ENCODE measurements at places on chromosomes 3 and 15.

- no peak for DNase-seq
Measured at GRCh38 chr15:42619656-42620371, 44.4 kb downstream of the STARD9 start.

GRCh38 chr15:36484038-36484778, 95.2 kb upstream of the CDIN1 start:
- DNase-seq, result no peak

GRCh38 chr3:133905376-133905775, 9.7 kb upstream of the RAB6B start:
- no peak for DNase-seq

DNA sequence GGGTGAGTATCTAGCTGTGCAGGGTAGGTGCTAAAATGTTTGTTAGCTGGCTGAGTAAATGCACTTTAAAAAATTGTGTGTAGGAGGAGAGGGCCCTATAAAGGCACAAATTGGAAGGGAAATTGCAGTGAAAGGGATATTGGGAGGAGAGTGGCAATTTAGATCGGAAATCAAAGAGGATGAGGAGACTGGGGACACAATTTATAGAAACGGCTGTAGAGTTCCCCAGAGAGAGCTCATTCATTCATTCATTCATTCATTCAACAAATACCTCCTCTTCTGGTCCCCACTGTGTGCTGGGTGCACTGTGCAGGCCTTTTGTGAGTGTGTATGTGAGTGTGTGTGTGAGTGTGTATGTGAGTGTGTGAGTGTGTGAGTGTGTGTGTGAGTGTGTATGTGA, 2.4 kb downstream of the DNAJA4 start:
- DNase-seq, result no peak

GRCh38 chr3:53162672-53163443, 1.8 kb downstream of the PRKCD start:
- no peak for DNase-seq

DNA sequence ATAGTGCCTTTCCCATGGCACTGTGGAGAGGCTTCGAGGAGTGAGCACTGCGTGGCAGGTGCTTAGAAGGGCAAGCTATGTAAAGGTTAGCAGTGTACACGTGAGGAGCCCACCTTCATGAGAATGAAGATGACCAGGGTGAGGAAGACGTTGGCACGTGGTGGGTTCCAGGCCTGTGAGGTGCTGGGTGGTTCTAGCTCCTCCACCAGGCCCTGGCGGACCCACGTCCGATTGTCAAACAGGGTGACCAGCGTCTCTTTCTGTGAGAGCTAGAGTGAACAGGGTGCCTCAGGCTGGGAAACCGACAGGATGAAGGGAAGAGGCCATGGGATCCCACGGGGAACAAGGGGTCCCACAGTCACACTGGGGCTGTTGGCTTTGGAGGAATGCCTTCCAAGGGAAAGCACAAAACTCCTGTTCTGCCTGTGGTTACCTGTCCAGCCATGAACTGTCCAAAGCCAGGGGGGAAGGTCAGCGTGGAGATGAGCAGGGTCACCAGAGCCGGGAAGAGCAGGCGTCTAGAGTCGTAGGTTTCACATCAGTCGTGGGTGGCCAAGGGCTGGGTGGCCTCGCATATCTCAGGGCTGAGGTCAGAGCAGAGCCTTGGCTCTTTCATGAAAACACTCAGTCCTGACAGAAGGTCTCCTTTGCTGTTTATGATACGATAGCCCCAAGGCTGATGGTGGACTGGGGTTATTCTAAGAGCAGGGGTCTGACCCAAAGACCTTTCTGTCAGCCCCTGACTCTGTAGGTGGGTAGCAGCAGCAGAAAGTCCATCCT, 6.0 kb downstream of the CLCN2 start:
- DNase-seq, result no peak

DNA sequence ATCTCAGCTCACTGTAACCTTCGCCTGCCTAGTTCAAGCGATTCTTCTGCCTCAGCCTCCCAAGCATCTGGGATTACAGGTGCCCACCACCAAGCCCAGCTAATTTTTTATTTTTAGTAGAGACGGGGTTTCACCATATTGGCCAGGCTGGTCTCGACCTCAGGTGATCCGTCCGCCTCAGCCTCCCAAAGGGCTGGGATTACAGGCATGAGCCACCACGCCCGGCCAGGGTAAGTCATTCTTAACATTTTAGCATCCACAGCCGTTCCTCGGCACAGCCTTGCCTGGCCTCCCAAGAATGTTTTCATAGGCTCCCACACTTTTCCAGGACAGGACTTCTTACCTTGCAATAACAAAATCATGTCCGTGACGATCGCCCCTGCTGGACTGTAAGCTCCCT, 8.7 kb upstream of the EPHB3 start:
- DNase-seq, result no peak

DNA sequence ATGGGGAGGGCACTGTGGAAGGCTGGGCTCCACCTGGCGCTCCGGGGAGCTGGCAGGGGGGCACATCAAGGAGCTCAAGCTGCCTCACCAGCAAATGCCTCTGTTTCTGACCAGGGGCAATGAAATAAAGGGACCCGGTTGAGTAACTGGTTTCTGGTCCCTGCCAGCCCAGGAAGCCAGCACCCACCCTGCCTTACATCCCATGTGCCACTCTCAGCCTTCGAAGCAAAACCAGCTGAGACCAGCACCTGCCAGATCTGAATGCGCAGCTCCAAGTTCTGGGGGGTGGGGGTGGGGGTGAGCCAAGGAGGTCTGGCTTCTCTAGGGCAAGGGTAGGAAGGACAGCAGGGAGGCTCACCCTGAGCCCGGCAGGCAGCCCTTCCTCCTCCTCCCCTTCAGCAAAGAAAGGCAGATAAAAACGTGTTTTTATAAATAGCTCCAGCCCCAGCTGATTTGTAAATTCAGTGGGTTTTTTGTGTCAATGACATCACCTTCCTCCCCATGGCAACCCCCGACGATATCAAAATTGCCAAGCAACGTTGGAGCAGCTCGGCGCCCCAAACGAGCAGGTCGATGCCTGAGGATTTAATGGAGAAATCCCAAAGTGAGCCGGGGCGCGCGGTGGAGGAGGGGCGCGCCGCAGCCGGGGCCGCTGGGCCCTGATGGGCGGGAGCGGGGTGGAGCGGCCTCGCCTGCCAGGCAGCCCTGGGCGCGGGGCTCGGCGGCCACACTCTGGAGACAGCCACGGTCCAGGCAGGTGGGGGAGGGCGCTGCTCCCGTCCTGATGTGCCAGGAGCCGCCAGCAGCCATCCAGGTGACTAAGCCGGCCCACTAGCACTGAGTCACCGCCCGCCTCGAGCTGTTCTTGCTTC, at the start of gene PAK6:
Gene PAK6, plus strand, starts transcription at position 532 of the 872 bp plus-strand sequence. CDS start 25,723 bp downstream, outside the sequence.
- peak; percentile 37 for DNase-seq

DNA sequence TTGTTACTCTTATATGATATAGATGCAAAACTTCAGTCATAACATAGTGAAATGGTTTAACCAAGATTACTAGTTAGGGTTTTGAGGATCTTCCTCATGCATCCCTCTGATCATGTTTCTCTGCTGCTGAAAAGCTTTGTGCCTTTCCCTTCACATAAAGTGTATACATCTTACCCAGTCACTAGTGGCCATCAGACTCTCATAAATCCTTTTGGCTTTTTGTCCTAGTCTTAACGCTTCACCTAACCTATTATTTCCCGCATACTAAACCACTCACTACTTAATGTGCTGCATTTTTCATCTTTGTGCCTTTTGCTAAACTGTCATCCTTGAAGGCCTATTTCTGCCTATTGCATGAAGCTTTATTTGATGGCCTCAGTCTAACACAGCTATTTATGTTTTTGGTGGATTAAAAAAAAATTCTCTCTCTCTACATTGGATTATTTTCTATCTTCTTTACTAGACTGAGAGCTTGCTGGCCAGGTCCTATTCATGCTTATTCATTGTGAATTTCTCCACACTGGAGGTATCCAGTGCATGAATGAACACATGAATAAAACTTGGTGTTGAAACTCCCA, 717.6 kb upstream of the GOLIM4 start:
- no peak for DNase-seq

- DNase-seq, result no peak
Measured at GRCh38 chr3:113165841-113166240, 45.5 kb upstream of the BOC start.

GRCh38 chr3:46668116-46668515, 25.4 kb downstream of the ALS2CL start:
- no peak for DNase-seq

- no peak for DNase-seq
Measured at GRCh38 chr15:44489464-44489863, 47.5 kb upstream of the EIF3J start.

- DNase-seq, result no peak
Measured at GRCh38 chr3:42264399-42265058, 1.5 kb downstream of the CCK start.

- no peak for DNase-seq
Measured at GRCh38 chr15:47395076-47395475, 322.2 kb upstream of the SEMA6D start.

DNA sequence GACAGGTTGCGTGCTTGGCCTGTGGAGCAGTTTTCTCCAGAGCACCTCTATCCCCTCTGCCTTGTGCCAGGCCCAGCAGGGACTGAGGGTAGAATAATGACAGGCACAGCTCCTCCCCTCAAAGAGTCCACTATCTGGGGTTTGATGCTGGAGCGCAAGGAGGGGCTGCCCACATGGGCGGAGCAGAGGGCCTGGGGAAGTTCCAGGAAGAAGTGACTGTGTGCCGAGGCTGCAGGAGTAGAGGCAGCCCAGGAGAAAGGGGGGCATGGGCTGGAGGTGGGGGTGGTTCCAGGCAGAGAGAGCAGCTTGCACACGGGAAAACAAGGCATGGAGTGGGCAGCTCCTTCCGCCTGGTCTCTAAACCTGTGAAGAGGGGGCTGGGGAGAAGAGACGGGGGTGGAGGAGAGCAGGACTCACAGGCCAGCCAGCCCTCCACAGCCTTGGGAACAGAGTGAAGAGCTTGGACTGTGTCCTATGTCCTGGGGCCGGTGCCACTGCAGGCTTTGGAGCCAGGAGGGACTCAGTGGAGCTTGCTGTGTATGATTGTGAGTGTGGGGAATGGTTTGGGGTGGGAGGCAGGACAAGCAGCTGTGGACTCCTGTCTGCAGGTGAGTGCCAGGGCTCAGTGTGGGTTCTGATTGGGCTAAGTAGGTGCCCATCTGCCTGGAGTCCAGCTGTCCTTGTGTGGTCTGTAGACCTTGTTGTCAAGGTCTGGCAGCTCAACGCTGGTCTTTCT, 48.1 kb downstream of the APBA2 start:
- DNase-seq, result no peak

DNA sequence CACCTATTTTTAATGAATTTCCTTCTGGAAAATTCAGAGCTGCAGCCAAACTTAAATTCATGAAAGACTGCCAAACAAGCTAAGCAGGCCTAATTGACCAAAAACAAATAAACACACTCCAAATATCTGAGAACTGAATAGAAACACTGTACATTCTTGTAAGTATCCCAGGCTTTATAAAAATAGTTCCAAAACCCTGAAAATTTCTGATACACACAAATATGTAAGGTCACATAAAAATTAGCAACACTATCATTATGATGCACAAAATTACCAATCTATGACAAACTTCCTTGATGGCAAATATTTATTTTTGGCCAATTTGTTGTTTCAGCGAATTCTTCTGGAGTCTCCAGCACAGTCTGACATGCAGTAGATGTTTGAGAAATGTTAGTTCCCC, 117.9 kb upstream of the UBE2E2 start:
- no peak for DNase-seq
